Natural killer cell (primary cell): ENCODE measurements at places on chromosomes 6 and 20. TPM values are rescaled to one million over a fixed set of nuclear protein-coding genes. Genes with fewer than 3 reads are reported as not detected.

GRCh38 chr20:21618759-21619416 is 86.6 kb upstream of the PAX1 start:
- no peak for DNase-seq
- no peaks in the 10 kb centered on the region for H3K4me1 ChIP-seq
- H3K36me3 ChIP-seq: no peaks in the 10 kb centered on the region
- H3K27me3 ChIP-seq: no peaks in the 10 kb centered on the region

- no peaks in the 10 kb centered on the region for H3K36me3 ChIP-seq
- H3K4me3 ChIP-seq: no peak overlapping the region
- DNase-seq: no peak
These were observed 463.8 kb downstream of the ADGRB3 start for GRCh38 chr6:69098910-69099309.

DNA sequence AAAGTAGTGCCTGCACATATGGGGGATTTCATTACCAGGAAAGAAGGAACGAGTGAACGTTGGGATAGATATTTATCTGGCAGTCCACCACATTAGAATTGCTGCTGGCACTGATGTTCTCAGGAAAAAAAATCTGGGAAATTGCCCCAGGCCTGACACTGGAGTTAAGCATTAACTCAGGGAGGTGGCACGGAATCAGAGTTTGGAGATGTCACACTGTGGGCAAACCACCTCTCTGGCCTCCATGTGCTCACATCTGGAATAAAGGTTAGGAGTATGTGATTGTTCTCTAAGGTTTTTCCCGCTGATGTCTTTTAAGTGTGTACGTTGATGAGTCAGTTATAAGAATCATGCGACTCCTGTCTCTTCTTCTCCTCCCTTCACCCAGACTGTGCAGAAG is 7.9 kb downstream of the TGM3 start:
- DNase-seq: no peak
- no peak overlapping the region for H3K27ac ChIP-seq
- H3K36me3 ChIP-seq: no peaks in the 10 kb centered on the region
- no peaks in the 10 kb centered on the region for H3K27me3 ChIP-seq
- H3K4me1 ChIP-seq: peaks cover 9% of the 10 kb centered on the region
- H3K4me3 ChIP-seq: no peak overlapping the region

- no peaks in the 10 kb centered on the region for H3K36me3 ChIP-seq
- no peak overlapping the region for H3K4me3 ChIP-seq
- peaks cover 16% of the 10 kb centered on the region for H3K4me1 ChIP-seq
These were observed 62.2 kb upstream of the BMP2 start for GRCh38 chr20:6705106-6705766.

DNA sequence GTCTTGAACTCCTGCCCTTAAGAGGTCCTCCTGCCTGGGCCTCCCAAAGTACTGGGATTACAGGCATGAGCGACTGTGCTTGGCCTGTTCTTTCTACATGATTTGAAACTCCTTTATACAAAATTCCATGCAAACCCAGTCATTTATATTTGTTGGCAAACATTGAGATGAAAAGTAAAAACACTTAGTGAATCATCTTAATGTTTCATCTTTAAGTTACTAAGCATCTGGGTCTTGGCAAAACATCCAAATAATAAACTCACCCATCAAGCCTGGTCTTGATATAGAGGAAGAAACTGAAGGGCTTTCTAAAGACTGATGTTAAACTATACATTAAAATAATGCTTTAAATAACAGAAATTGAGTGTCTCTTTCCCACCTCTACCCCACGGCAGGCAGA is 95.1 kb downstream of the FUT9 start:
- H3K27ac ChIP-seq: no peak overlapping the region
- no peaks in the 10 kb centered on the region for H3K4me1 ChIP-seq
- H3K27me3 ChIP-seq: no peaks in the 10 kb centered on the region
- DNase-seq: no peak

Gene ELMO2
- 156 TPM for total RNA-seq
